Fibroblast of lung (primary cell): ENCODE measurements at places on chromosomes 3 and 15.

DNA sequence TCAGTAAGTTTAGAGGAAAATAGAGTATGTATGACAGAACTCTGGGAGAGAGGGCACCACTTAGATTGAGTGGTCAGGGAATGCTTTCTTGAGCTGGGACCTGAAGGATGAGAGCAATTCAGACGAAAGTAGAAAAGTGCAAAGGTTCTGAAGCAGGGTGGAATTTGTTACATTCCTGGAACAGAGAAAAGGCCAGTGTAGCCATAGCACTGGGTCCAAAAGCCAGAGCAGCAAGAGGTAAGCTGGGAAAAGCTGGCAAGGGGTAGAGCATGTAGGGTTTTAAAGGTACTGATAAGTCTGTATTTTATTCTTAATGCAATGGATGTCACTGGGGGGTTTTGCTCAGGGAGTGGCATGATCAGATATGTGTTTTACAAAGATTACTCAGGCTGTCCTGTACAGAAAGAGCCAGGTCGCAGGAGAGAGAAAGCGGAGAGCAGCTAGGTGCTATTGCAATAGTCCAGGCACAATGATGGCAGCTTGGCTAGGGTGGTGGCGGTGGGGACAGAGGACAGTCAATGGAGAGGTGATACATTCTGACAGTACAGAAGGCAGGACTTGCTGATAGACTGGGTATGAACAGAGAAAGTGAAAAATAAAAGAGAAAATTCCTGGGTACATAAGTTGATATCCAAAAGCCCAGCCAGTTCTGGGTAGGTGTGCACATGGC, 17.0 kb downstream of the FSTL1 start:
- DNase-seq, result no peak

- DNase-seq, result no peak
Measured at GRCh38 chr3:123335007-123335670, 113.8 kb downstream of the ADCY5 start.

GRCh38 chr3:1195947-1196346, 103.1 kb downstream of the CNTN6 start:
- peak; percentile 93 for DNase-seq

- DNase-seq, result peak; percentile 31
Measured at GRCh38 chr3:79085171-79085570, 682.6 kb downstream of the ROBO1 start.

- DNase-seq, result no peak
Measured at GRCh38 chr15:40320409-40320808, 3.1 kb upstream of the INAFM2 start.

- DNase-seq, result no peak
Measured at GRCh38 chr3:62032738-62033137, 340.6 kb downstream of the FEZF2 start.

- no peak for DNase-seq
Measured at GRCh38 chr3:73561494-73561893, 63.2 kb downstream of the PDZRN3 start.

DNA sequence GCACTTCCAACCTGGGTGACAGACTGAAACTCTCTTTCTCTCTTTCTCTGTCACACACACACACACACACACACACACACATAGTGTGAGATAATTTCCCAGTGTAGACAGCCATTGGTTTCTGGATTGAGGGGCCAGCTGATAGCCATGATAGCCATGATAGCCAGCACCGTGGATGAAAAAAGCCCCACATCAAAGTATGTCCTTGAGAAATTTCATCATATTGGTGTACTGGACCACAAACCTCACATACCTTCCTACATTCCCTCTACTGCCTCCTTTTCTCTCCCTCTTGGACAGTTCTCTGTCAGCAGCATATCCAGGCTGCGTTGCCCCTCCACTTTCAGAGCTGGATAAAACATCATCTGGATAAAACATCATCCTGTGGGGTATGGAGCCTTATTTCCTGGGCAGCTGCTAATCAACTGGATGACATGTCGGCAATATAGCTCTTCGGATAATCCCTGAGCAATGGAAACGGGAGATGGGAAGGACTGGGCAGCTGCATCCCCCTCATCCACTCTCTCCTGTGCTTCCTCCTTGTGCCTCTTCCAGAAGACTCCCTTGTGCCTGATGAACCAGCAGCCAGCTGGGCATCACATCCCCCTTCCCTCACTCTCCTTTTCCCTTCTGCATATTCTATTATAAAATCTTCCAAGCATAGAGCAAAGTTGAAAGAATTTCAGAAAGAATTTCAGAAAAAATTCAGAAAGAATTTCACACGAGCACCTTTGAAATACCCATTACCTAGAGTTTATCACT, 39.3 kb downstream of the GRK7 start:
- peak; percentile 15 for DNase-seq

DNA sequence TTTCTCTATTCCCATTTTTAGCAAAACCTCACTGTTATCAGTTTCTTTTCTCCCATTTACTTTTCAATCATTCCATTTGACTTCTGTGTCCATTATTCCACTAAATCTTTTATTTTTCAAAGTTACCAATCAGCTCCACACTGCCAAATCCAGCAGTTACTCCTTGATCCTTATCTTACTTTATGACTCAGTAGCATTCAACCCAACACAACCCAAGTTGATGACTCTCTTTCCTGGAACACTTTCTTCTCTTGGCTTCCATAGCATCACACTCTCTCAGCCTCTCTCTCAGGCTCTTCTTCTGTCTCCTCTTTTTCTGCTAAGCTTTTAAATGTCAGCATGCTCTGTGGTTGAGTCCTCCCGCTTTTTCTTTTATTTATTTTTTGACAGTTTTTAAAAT, 36.3 kb downstream of the RASGRP1 start:
- no peak for DNase-seq

- peak; percentile 95 for DNase-seq
Measured at GRCh38 chr3:45551214-45552010, 43.1 kb upstream of the LIMD1 start.

- peak; percentile 67 for DNase-seq
Measured at GRCh38 chr3:129316248-129317013, 37.8 kb downstream of the HMCES start.

GRCh38 chr3:99559196-99559595, 79.2 kb upstream of the COL8A1 start:
- DNase-seq, result no peak

- DNase-seq, result peak; percentile 43
Measured at GRCh38 chr3:128383316-128384235, 83.1 kb downstream of the DNAJB8 start.

GRCh38 chr3:111392894-111393398, 149.1 kb upstream of the CD96 start:
- peak; percentile 16 for DNase-seq

DNA sequence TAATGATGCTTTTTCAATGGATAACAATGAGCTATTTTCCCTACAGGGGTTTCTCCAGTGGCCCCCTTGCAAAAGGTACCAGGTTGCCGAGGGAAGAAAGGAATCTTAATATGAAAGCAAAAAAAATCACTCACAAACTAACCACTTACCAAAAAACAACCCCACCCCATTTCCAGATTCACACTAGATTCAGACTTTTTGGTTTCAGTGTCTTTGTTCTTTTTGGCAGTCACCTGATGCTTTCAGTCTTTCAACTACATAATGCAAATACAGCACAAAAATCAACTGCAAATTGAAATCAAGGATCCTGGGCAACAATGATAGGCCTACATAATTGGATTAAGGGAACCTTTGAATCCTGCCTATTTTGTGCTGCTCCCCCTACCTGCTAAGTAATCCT, 71.1 kb upstream of the RAP2B start:
- no peak for DNase-seq

- DNase-seq, result peak; percentile 85
Measured at GRCh38 chr3:144018776-144019175, 47.2 kb downstream of the DIPK2A start.

DNA sequence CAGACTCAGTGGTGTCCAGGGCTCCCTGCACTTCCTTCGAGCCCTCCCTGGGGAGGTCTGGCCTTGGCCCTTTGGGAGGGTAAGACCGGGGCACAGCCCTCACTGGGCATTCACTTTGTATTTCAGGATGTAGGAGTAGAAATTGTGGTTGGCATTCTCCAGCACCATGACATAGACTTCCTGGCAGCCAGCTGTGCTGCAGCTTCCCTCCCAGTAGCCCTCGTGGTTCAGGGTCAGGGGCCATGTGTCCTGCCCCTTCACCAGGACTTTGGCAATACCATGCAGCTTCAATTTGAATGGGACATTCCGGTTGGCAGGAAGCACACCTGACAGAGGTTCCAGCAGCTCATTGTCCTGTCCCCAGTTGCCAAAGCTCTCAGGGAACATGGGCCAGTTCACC, 47.3 kb downstream of the KY start:
- no peak for DNase-seq

- DNase-seq, result peak; percentile 45
Measured at GRCh38 chr3:11764931-11765363, 81.7 kb downstream of the TAMM41 start.

GRCh38 chr3:109316162-109316730, at the start of gene DPPA2:
Gene DPPA2 (minus strand): TSS chr3:109316517. CDS start chr3:109314542, 1,975 bp downstream.
- no peak for DNase-seq

- DNase-seq, result no peak
Measured at GRCh38 chr15:99631255-99631654, 65.5 kb downstream of the MEF2A start.

DNA sequence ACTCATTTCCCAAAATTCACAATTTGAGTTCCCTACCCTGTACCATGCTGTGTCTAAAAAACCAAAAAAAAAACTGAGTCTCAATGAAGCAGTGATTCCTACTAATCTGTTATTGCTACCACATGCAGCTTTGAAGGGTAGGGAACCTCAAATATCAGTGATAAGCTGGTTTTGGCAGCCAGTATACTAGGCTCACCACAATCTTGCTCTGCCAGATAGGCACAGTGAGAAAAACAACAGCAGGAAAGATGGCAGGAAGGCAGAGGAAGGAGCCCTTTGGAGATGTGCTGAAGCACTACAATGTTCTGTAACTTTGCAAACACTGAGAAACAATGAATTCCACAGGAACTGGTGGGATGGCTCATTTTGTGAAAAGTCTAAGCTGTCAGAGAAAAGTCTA, 96.9 kb upstream of the UBP1 start:
- DNase-seq, result no peak

- DNase-seq, result no peak
Measured at GRCh38 chr3:139074565-139075115, 29.9 kb upstream of the PRR23C start.

DNA sequence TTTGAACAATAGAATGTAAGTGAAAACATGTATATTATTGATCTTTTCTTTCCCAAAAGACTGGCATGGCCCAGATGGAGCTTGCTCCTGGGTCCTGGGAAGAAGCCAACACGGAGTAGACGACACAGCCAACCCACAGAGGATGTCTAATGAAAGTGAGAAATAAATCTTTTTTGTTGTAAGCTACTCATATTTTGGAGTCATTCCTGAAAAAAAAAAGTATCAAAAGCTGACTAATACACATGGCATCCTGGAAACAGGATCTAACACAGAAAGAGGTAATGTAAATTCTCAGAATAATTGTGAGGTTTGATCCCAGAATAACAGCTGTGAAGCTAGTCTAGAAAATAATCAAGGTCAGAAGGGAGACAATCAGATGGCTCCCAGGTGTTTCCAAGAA, 12.6 kb upstream of the FRMD5 start:
- peak; percentile 92 for DNase-seq

DNA sequence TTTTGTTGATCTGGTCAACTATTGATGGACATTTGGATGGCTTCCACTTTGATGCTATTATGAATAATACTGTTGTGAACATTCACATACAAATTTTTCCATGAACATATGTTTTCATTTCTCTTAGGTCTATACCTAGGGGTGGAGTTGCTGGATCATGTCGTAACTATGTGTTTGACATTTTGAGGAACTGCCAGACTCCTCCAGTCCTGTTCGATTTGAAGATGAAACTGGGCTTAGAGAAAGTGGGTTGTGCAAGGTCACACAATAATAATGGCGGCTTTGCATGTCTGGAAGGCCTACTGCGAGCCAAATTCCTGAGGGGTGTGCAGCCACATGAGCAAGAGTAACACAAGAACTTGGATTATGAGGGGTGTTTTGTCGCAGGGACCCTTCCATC, 2.6 kb downstream of the TSEN2 start:
- no peak for DNase-seq

DNA sequence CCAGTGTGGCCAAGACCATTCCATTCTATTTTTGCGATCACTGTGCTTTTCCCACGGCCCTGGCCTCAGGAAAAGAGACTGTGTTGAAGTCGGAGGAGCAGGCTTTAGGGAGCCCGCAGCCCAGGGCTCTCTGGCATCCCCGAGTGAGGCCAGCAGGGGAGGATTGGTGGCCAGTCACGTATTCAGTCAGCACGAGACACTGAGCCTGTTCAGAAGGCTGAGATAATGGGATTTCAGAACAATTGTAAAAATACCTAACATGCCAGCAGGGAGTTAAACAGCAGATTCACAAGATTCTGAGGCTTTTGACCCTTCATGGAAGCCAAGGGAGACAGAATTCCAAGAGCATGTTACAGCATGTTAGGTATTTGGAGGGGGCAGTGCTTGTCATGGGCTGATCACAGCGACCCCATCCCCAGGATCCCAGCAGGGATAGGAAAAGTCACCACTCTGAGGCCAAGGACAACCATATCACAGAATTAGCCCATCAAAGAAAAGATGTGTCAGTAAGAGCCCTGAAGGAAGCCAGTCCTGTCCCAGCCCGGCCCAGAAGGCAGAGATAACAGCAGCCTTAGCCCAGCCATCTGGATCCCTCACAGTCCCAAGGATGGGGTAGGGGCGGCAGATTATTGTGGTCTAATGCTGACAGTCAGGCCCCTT, 40.6 kb downstream of the AMOTL2 start:
- DNase-seq, result peak; percentile 31

GRCh38 chr3:127395663-127396355, 108.0 kb upstream of the PRR20G start:
- no peak for DNase-seq

DNA sequence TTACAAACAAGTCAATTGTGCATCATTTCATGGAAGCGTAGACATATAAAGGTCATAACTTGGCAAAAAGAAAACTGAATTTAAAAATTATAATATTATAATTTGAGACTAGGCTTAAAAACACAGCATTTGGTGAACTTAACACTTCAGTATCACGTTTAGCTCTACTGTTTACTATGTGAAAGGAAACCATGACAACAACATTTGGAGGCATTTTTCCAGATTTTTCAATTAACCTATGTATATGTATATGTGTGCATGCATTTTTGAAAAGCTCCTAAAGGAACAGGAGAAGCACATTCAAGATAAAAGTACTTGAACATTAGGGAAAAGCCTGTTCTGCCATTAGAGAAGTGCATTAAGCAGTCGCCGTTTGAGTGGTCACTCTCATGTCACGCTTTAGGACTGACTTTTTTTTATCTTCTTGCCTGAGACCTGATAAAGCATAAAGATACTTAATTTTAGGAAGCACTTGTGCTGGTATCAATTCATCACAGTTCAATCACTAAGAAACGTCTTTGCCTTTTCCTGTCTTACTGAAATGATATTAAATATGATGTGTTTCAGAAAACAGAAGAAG, 156.0 kb downstream of the NAALADL2 start:
- no peak for DNase-seq
